ENCODE measurements at places on chromosomes 12 and 14. TPM values are rescaled to one million over a fixed set of nuclear protein-coding genes. Genes with fewer than 3 reads are reported as not detected.

KCNC2 gene
- 2.2 TPM for total RNA-seq

TAS2R30 gene
- total RNA-seq: 15.6 TPM

CD163 gene
- total RNA-seq: 18.8 TPM

MSRB3 gene
- 28.9 TPM for total RNA-seq

NEUROD4 gene
- not detected for total RNA-seq

Measured in metanephros (tissue), 2 donors.